ENCODE measurements at places on chromosomes 1 and 21.

DNA sequence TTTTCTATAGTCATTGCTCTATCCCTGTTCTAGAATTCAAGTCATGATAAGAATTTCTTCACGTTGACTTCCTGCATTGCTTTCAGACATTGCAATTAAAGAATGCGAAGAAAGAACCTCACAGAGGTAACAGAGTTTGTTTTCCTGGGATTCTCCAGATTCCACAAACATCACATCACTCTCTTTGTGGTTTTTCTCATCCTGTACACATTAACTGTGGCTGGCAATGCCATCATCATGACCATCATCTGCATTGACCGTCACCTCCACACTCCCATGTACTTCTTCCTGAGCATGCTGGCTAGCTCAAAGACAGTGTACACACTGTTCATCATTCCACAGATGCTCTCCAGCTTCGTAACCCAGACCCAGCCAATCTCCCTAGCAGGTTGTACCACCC, 10.6 kb downstream of the APCS start:
- DNase-seq, result peak; percentile 98

GRCh38 chr1:72606216-72606810, 324.0 kb upstream of the NEGR1 start:
- no peak for DNase-seq

- DNase-seq, result no peak
Observed at GRCh38 chr1:229031061-229031460, 239.8 kb upstream of the RAB4A start.

- peak; percentile 93 for DNase-seq
Observed at GRCh38 chr21:42991992-42992740, 17.8 kb downstream of the PKNOX1 start.

DNA sequence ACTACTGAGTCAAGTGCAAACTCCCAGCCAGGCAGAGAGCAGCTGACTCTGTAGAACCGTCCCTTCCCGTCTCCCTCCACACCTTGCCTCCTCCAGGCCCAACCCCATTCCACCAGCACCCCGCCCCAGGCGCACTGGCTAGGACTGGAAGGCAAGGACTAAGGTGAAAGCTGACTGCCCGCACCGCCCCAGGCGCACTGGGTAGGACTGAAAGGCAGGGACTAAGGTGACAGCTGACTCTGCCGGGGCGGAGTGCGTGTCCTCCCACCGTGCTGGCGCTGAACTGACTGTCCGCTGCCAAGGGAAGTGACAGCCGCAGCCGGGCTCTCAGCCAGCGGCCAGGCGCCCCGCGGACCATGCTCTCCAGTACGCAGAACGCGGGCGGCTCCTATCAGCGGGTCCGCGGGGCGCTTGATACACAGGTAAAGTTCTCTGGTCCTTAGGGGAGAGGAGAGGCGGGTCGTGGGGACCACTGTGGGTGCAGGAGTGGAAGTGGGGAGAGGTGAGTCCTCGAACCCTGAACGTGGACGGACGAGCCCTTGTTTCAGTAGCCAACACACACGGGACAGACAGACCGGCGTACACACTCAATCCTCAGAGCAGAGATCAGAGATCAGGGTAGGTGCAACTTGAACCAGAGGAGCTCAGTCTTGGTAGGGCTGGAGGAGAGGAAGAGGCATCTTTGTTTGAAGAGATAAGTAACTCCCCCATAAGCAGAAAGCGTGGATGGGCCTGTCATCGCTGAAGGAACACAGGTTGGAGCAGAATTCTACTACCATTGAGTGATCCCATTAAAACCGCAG, 58.0 kb downstream of the RBM11 start:
- DNase-seq, result no peak

DNA sequence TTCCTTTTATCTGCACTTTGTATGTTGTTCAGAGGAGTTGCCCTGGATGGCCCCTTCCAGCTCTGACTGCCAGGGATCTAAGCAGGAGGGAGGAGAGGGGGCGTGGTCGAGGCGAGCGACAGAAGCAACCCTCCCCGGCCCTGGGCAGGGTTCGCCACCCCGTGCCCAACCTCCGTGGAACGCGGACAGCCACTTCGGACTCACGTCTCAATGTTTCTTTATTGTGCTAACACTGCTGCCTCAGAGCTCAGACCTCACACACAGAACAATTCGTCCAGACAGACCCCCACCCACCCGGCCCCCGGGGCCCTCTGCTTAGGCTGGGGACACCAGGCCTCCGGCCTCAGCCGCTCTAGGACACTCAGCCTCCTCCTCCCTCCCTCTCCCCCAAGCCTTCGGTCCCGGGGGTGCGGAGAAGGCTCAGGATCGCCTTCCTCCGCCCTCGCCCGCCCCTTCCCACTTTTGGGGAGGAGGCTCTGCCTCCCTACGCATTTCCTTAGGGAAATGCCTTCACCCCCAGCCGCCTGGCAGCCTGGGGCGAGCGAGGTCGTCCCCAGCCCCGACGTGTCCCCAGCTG, 8.3 kb downstream of the VSIG8 start:
- peak; percentile 56 for DNase-seq

DNA sequence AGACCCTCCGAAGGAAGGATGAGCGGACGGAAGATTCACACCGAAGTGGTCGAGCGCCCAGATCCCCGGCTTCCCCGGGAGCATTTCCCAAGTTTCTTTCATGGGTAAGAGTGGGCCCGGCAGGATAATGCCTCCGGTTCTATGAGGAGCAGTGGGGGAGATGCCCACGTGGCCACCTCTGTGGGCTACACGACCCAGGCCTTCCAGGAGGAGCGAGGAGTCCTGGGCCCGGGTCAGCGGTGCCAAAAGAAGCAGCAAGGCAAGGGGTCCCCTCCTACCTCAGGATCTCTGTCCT, 7.9 kb upstream of the NBPF11 start:
- DNase-seq, result no peak

GRCh38 chr1:207793327-207793726, 41.5 kb downstream of the CD46 start:
- no peak for DNase-seq

- no peak for DNase-seq
Observed at GRCh38 chr1:226798427-226799411, 59.6 kb upstream of the ITPKB start.

- DNase-seq, result no peak
Observed at GRCh38 chr1:27863538-27863915, 8.8 kb upstream of the THEMIS2 start.

Measured in amniotic epithelial cell (primary cell).